Esophagus mucosa (tissue), 1 donor: ENCODE measurements at places on chromosomes 1 and 21. TPM values are rescaled to one million over a fixed set of nuclear protein-coding genes. Genes with fewer than 3 reads are reported as not detected.

GRCh38 chr1:112754116-112754628 is 39.0 kb upstream of the PPM1J start:
- no peak for ATAC-seq

DNA sequence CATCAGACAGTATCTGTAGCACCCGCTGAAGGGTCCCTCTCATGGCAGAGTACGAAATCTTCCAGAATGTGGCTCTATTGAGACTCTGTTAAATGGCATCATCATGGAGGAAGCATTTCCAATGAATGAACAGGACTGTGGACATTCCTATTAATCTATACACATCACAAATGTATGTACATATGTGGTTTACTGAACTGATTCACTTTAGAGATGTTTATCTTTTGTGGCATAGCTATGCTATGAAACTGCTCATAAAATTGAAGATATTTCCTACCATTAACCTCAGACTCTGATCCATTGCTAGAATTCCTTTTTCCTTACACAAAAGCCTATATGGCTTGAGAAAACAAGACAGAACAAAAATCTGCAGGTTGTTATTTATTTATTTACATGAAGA is 259.6 kb upstream of the RRP15 start:
- ATAC-seq: no peak

GRCh38 chr1:164320790-164321731 is 237.9 kb upstream of the PBX1 start:
- ATAC-seq: peak; percentile 26

DNA sequence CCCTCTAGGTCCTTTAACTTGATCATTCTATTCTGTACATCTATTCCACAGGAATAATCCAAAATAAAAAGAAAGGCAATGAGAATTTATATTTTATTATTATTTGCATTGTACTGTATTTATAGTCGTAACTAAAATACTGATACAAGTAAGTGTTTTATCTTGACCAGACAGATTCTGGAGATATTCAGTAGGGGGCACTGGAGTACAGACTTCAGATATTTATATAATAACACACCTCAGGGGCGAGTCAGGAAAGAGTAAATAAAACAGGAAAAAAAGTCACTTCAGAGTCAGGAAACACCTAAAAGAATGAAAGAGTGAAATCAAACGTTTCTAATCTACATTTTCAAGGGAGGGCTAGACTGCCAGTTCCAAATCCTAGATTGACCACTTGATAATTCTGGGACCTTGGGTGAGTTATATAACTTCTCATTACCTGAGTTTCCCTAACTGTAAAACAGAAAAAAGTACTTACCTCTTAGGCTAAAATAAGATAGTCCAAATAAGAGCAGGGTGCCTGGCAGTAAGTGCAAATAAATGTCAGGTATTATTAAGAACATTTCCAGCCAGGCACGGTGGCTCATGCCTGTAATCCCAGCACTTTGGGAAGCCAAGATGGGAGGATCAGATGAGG is 31.1 kb upstream of the MTF1 start:
- ATAC-seq: peak; percentile 48

DNA sequence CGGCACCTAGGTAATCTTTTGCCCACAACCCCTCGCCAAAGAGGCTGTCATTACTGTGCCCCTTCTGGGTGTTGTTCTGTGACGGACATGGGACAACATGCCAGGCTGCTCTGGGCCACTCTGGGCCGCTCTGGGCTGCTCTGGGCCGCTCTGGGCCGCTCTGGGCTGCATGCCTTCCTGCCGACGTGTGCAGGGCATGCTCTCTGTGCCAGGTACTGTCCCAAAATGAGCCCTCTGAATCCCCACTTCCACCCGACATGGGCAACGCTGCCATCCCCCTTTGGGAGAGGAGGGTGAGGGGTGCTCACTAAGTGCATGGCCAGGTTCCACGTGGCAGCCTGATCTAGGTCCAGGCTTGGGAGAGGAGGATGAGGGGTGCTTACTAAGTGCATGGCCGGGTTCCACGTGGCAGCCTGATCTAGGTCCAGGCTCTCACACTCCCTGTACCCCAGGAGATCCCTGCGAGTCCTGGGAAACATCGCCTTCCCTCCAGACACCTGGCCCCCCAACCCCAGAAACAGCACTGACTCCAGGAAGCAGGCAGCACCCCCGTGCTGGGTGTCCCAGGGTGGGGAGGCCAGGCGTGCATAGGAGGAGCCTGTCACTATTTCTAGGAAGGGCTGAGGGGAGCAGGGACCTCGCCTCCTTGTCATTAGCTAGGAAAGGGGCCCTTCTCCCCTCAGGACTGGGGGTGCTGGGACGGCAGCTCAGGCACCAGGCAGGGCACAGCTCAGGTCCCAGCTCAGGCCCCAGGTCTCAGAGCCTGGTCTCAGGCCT is 16.5 kb downstream of the TTC34 start:
- peak; percentile 35 for ATAC-seq

DNA sequence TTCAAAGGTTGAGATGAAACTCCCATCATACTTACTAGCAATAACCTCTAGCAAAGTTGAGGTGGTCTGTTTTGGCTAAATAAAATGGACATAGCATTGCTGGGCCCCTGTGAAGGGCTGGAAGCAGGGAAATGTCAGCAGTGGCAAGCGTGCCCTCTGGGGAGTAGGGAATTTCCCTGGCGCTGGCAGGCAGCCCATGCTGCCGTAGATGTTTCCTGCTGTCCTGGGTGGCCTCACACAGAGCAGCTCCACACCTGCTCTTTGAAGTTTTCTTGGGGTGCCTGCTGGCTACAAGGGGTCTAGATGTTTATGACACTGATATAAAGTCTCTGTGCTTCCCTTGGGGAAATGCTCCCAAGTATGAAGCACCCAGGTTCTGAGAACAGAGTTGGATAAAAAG is 30.2 kb downstream of the ADARB1 start:
- peak; percentile 50 for ATAC-seq

Gene HOOK1
- total RNA-seq: 31.4 TPM

GRCh38 chr1:244335456-244335855 is 116.3 kb downstream of the ADSS2 start:
- no peak for ATAC-seq

Gene DDI2
- 49.9 TPM for total RNA-seq

Gene NPHS2
- not detected for total RNA-seq

DNA sequence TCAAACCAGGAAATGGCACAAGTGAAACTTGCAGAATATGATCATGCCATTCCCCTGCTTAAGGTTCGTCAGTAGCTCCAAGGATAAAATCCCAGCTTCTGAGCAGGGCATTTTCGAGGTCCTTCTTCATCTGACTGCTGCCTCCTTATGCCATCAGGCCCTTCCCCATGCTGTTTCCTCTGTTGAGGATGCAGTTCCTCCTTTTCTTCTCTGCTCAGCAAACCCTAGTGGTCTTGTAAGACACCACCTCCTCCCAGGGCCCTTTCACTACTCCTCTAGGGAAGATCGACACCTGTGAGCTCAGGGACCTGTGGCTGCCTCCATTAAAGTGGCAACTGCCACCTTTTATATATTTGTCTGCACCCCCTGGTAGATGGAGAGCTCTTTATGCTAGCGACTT is 62.1 kb upstream of the JUN start:
- no peak for ATAC-seq

GRCh38 chr1:205497351-205497750 is 7.1 kb upstream of the CDK18 start:
- no peak for ATAC-seq

DNA sequence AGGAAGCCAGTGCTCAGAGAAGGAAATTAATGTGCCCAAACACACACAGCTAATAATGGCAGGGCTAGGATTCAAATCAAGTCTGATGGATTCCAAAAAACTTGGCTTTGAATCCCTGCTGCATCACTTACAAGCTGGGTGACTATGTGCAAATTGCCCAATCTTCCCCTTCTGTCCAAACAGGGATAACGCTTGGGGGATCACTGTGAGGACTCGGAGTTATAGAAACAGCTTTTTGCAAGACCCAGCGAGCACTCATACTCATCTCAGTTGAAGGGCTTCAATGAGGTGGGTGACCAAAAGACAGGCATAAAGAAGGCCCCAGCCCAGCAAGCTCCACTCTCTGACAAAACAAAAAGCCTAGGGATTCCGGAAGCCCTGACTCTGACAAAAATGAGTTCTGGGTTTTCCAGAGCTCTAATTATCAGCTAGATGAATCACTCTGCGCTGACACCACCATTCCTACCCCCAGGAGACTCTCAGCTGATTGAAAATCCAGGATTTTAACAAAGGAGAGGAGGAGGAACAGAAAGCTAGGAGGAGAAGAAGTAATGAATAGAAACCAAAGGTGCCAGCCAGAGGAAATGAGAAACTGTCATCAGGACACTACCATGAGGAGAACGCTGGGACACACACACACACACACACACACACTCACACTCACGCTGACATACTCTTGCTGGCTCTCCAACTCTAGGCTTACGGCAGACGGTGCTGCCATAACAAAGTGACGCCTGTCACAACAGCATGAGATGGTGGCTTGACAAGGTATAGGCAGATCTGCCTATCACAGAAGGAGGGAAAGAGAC is 1.6 kb upstream of the STK40 start:
- no peak for ATAC-seq

GRCh38 chr1:200907611-200908097 is 13.0 kb downstream of the INAVA start:
- peak; percentile 82 for ATAC-seq

- ATAC-seq: no peak
Measured at GRCh38 chr1:218521414-218522169, 176.5 kb downstream of the TGFB2 start.

DNA sequence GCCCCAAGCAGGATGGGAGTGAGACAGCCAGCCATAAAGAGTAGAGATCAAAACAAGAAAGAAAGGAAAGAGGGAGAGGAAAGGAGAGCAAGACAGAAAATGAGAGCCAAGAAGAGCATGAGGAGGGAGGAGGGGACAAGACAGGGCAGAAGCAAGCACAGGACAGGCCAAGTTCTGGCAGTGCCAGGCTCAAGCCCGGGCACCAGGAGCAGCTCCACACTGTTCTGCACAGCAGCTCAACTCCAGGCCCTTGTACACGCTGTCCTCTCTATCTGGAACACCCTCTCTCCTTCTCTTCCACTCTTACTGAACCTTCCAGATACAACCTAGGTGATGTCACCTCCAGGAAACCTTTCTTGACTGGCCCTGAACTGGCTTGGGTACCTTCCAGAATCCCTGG is 11.7 kb downstream of the IFFO2 start:
- peak; percentile 13 for ATAC-seq

- no peak for ATAC-seq
Measured at GRCh38 chr1:200299571-200299970, 110.3 kb downstream of the ZNF281 start.

DNA sequence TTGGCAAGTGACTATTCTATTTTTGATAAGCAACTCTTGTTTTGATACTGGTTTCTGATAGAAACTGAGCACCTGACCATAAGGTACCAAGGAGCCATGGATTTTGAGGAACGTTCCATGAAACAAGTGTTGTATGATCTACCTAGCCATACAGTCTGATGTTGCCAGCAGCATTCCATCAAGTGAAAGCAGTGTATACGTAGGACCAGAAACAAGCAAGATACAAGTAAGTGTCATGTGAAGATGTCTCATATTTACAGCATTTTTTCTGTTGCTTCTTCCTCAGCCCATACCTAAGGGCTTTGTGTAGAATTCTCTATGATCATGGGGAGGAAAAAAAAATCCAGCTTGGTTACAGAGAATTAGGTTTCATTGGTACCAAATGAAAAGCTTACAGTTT is 55.6 kb upstream of the RABGAP1L start:
- ATAC-seq: no peak

Gene HPCA
- total RNA-seq: not detected

Gene VHLL
- not detected for total RNA-seq

- no peak for ATAC-seq
Measured at GRCh38 chr21:17532292-17532691, 19.4 kb downstream of the CXADR start.

- ATAC-seq: no peak
Measured at GRCh38 chr1:240098534-240098933, 6.9 kb downstream of the FMN2 start.

Gene PTPN22
- total RNA-seq: 1.9 TPM

Gene MPC2
- total RNA-seq: 53.9 TPM

- ATAC-seq: peak; percentile 59
Measured at GRCh38 chr1:56396581-56396980, 182.8 kb downstream of the PLPP3 start.

DNA sequence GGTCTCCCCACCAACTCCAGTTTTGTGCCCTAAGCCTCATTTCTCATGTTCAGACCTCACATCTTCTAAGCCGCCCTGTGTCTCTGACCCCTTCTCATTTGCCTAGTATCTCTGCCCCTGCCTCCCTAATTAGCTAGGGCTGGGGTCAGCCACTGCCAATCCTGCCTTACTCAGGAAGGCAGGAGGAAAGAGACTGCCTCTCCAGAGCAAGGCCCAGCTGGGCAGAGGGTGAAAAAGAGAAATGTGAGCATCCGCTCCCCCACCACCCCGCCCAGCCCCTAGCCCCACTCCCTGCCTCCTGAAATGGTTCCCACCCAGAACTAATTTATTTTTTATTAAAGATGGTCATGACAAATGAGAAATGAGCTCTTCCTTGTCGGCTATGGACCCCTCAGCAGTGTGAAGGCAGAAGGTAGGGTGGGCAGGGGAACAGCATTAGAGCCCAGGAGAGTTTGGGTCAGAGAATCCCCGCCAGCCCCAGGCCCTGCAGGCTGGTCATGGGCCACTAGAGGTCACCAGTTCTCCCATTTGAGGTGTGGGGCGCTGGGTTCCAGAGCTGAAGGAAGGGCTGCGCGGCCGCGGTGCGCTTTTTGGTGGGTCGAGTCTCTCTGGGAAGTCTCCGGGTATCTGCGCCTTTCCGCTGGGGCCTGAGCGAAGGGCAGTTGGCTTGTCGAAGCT is 11.5 kb downstream of the ADAMTSL4 start:
- peak; percentile 49 for ATAC-seq

DNA sequence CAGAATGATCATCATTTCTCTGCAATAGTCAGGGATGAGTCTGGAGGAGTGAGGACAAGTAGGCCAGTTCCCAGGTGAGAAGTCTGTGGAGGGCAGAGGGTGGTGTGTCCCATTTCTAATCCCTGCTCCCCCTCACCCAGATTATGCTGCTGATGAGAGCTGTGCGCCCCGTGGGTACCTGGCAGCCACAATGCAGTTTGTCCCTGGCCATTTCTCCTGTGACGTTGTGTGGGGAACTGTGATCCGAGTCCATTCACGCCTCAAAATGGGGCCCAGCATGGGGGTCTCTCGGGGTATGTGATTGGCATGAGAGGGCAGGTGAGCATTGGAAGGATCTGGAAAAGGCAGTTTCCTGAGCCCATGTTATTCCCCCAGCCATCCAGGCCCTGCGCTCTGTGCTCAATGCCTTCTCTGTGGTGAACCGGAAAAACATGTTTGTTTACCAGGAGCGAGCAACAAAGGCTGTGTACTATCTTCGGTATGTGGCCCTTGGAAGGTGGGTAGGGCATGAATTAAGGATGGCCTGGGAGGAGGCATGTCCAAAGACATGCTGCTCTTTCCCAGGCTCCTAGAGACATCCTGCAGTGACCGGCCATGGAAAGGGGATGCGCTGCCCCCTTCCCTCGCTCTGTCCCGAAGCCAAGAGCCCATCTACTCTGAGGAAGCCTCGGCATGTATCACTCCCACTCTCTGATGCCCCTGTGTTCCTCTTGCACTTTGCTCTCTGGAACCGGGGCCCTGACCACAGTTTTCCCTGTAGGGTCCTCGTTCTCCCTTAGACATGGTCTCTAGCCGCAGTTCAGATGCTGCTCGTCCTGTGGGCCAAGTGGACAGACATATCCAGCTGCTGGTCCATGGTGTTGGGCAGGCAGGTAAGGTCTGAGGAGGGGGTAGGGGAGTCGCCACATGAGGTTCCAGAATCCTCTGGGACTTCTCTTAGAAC is 16.4 kb downstream of the HYI start:
- ATAC-seq: no peak

Gene LINGO4
- not detected for total RNA-seq

Gene ERI3
- total RNA-seq: 26.5 TPM
